ENCODE measurements at places on chromosomes 4 and X. TPM values are rescaled to one million over a fixed set of nuclear protein-coding genes. Genes with fewer than 3 reads are reported as not detected.

SH3TC1 gene
- 20.2 TPM for total RNA-seq

RCHY1 gene
- total RNA-seq: 43.1 TPM

SOWAHD gene
- total RNA-seq: 0.31 TPM

CLCN4 gene
- 36.5 TPM for total RNA-seq

GPC4 gene
- total RNA-seq: 66.7 TPM

ODAM gene
- total RNA-seq: not detected

NR0B1 gene
- not detected for total RNA-seq

RAB39B gene
- 0.51 TPM for total RNA-seq

UGT2B10 gene
- total RNA-seq: not detected

OTC gene
- not detected for total RNA-seq

HSFX4 gene
- not detected for total RNA-seq

SLC16A2 gene
- total RNA-seq: 17.1 TPM

SPANXB1 gene
- not detected for total RNA-seq

CXCL11 gene
- not detected for total RNA-seq

HAUS7 gene
- total RNA-seq: 20.7 TPM

CORIN gene
- total RNA-seq: 1.4 TPM

TLR2 gene
- total RNA-seq: 7.1 TPM

SUPT20HL1 gene
- not detected for total RNA-seq

MAGEB10 gene
- total RNA-seq: not detected
